Stimulated activated CD4-positive, alpha-beta T cell treated with anti-CD3 and anti-CD28 coated beads, TNF-alpha, amount 100 ng/mL, for 48 hours (primary cell): ENCODE measurements at places on chromosomes 3 and 15.

DNA sequence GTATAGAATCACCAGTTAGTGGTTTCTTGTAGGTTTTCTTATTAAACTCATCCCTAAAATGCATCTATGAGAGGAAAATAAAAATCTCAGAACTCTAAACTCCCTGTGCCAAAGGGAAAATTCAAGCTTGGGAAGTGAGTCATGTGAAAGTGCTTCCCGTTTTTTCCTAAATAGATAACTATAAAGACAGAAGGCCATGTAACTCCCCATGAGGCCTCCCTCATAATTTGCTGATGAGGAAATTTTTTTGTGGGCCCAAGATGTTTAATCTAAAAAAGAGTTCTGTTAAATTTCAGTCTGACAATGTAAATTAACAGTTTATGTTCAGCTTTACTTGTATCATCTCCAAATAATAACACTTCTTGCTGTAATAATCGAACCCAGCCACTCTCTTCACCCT, 1273.9 kb downstream of the OTOL1 start:
- DNase-seq, result no peak

- no peak for DNase-seq
Measured at GRCh38 chr3:147015334-147015733, 391.0 kb downstream of the ZIC4 start.

DNA sequence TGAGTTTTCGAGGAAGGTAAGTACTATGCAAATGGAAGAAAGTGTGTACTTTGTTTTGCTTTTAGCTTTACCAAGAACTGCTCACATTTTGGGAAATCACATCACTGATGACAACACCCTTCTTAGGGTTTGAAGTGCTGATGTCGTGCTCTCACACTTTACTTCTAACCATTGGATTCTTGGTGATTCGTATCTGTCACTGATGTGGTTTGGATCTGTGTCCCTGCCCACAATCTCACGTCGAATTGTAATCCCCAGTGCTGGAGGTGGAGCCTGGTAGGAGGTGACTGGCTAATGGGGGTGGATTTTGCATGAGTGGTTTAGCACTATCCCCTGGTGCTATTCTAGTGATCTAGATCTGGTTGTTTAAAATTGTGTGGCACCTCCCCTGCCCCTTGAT, 75.4 kb upstream of the RGMA start:
- no peak for DNase-seq

DNA sequence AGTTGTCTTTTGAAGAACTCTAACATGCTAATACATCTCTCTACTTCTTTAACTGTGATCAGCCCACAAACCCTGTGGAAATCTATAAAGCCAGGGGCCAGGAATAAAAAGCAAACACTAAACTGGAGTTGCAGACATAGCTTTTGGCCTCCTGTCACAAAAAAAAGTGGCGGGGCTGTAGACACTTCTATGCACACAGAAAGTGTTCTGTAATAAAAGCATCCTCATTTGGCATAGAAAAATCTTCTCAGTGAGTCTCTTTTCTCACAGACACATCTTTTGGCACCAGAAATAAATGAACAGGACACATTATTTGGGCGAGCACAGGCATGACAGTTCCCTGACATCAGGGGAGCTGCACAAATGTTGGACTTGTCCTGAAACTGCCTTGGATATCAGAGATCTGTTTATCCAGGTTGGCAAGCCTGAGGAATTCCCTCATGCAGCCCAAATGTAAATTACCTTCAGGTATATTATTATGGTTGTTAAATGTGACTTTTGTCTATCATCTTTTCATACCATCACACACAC, 355.4 kb downstream of the FGF12 start:
- no peak for DNase-seq

GRCh38 chr3:39189150-39189958, 3.0 kb downstream of the XIRP1 start:
- no peak for DNase-seq

GRCh38 chr15:87931584-87931983, 325.0 kb downstream of the NTRK3 start:
- no peak for DNase-seq

DNA sequence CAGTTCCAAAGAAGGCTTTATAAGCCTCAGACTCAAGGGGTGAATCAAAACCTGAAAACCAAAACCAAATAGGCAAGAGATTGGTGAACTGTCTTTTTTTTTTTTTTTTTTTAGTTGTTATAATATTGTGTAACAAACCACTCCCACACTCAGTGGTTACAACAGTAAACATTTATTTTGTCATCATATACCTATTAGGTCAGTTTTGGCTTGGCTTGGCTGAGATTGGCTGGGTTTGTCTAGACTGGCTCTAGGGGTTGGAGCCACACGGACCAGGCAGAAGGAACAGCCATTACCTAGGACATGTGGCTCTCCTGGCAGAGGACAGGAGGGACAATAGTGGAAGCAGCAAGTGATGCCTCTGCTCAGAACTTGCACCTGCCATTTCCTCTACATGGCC, 26.4 kb upstream of the RYR3 start:
- no peak for DNase-seq

DNA sequence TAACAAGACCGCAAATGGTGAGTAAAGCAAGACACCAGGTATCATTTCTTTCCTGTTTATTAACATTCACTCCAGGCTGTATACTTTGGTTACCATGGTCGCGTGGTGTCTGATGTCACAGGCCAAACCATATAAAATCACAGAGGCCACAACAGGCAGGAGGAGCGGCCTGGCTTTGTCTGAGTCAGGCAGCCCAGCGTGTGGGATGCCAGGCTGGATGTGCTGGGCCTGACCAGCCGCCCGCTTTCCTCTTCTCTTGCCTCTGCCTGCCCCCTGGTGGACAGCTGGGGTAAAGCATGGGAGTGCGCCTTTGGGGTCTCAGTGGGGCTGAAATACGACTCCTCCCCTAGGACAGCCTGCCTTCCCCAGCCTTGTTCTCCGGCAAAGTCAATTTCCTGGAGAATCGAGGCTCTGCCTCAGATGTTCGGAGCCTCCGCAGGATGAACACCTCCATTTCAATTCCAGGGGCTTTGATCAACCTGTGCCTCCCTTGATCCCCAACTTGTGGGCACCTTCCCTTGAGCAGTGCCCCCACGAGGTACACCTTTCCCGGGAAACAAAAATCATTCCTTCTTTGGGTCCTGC, 78.2 kb downstream of the CCNL1 start:
- peak; percentile 78 for DNase-seq

GRCh38 chr3:23270423-23270822, 67.3 kb downstream of the UBE2E2 start:
- no peak for DNase-seq

DNA sequence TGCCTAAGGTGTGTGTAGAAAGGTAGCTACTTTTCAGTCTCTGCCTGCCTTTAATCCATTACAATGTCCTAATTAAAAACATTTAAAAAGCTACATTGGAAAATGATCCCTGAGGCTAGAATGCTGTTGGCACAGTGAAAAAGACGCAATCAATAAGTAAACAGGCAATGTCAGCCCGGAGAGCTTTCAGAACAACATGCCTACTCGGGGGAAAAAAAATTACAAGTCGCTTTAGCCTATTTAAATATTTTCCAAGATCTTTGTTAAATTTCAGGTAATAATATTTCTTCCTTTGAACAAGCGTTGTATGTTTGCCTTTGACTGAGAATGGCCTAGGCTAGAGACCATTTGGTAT, 46.6 kb upstream of the CD47 start:
- DNase-seq, result no peak

GRCh38 chr3:127942613-127943012, 27.6 kb downstream of the KBTBD12 start:
- no peak for DNase-seq

GRCh38 chr3:160830796-160831195, 74.8 kb downstream of the PPM1L start:
- DNase-seq, result no peak

DNA sequence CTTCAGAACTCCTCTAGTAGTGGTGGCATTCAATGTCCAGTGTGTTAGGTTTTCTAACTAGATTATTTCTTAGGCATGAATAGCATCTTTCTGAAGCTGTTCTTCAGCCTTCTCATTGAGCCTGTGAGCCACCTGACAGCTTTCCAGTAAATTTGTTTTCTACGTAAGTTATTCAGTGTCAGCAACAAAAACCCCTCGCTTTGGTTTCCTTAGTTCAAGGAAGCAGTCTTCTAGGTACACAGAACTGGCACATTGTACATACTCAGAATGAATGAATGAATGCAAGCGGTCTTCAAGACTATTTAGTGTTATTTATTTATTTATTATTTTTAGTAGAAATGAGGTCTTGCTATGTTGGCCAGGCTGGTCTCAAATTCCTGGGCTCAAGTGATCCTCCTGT, 44.9 kb downstream of the DRD3 start:
- DNase-seq, result no peak
